SHP77 treated with DMSO at 0.1 percent for 48 hours (cell line): ENCODE measurements at places on chromosomes 5 and 9.

DNA sequence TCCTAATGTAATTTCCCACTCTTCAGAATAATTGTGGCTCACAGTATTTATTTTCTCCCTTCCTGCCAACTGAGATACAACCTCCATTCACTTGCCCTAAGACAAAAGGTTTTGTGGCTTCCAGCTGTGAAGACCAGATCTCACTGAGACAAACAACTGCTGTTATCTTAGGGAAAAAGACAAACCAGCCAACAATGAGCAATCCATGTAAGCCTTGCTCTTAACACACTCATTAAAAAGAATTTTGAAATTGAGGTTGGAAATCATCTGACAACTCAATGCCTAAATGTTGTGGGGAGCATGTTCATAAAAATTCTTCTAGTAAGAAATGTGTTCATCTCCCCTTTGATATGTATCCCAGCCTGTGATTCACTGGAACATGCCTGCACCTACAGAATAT is 132.9 kb downstream of the ADAMTSL1 start:
- DNase-seq = no peak

GRCh38 chr5:168879331-168879730 is 300.2 kb upstream of the PANK3 start:
- DNase-seq = no peak

GRCh38 chr9:120710110-120710981 is 3.9 kb downstream of the MEGF9 start:
- no peak for DNase-seq

DNA sequence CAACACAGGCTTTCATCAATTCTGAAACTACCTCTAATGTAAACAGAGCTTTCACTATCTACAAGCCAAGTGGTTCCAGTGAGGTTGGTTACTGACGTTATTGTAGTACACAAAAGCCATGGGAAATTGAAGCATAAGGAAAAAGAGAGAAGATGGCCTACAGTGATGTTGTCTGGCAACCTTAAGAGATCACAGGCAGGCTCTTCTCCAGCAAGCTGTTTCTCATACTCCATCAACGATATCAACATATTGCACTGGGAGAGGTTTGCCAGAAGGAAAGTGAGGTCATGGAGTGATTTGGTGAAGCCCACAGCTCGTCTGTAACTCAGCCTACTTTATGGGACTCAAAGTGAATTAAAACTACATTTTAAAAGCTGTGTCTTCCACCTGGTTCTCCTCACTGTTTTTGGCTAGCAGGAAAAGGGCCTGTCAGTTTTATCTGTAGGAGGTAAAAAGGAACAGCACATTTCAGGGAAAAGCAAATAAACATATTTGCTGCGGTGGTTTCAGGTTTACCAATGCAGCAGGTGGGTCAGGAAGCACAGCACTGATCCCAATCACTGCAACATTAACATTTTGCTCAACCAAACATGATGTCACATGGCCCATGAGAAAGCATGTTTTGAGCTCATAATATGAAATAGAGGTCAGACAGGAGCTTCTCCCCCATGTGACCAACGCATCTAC is 72.9 kb downstream of the ARSB start:
- DNase-seq = peak; percentile 32

DNA sequence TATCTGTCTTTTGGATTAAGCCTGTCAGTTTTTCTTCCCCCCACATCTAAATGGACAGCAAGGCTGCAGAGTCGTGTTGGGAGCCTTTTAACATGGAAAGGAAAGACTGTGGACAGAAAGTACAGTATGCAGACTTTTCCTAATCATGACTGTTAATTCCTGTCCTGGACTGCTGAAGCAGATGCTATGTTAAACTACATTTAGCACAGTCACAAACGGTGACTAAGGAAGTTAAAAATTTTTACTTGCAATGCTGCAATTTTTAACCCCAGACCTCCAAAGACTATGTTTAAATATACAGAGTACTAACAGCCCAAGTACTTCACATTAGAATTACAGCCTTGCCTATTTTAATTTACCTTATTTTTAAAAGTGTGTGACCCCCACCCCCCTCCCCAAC is 51.8 kb downstream of the ELAVL2 start:
- DNase-seq = no peak

DNA sequence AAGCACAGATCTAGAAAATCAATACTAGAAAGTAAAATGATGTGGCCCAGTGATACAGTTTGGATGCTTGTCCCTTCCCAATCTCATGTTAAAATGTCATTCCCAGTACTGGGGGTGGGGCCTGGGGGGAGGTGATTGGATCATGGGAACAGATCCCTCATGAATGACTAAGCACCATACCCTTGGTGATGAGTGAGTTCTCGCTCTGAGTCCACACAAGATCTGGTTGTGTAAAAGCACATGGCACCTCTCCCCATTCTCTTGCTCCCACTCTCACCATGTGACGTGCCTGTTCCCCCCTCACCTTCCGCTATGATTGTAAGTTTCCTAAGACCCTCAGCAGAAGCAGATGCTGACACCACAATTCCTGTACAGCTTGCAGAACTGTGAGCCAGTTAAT is 234.2 kb upstream of the CDH6 start:
- DNase-seq = no peak

DNA sequence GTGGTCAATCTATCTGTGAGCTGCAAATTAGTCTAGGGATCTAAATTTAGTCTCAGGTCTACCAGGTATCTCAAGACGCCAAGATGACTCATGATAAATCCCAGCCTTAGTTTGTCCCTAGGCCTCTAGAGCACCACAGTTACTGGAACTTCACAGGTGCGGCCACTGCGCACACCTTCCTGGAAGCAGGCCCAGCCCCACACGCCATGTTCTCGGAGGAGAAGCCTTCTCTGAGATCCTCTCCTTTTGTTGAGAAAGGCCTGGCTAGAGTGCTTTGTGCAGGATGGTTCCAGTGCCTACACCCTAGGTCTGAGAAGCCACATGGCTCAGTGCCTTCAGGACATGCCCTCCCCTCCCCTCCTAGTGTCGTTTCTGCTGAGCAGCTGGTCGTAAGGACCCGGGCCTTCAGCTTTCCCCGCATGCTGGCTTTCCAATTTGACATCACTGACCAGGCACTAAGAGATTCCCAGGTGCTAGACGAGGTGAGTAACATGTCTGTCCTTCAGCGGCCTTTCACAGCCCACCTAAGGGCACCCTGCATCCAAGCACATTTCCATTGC is 51.9 kb downstream of the IPPK start:
- no peak for DNase-seq

- no peak for DNase-seq
Observed at GRCh38 chr5:177995691-177996595, at the start of gene PROP1. Gene PROP1 (minus strand): TSS chr5:177996242. CDS start chr5:177995933, 309 bp downstream.

- no peak for DNase-seq
Observed at GRCh38 chr5:125583321-125584139, 837.1 kb upstream of the ZNF608 start.

- no peak for DNase-seq
Observed at GRCh38 chr9:129415942-129416651, 204.8 kb downstream of the C9orf50 start.

- DNase-seq = no peak
Observed at GRCh38 chr9:93087971-93088655, 7.9 kb upstream of the CARD19 start.

DNA sequence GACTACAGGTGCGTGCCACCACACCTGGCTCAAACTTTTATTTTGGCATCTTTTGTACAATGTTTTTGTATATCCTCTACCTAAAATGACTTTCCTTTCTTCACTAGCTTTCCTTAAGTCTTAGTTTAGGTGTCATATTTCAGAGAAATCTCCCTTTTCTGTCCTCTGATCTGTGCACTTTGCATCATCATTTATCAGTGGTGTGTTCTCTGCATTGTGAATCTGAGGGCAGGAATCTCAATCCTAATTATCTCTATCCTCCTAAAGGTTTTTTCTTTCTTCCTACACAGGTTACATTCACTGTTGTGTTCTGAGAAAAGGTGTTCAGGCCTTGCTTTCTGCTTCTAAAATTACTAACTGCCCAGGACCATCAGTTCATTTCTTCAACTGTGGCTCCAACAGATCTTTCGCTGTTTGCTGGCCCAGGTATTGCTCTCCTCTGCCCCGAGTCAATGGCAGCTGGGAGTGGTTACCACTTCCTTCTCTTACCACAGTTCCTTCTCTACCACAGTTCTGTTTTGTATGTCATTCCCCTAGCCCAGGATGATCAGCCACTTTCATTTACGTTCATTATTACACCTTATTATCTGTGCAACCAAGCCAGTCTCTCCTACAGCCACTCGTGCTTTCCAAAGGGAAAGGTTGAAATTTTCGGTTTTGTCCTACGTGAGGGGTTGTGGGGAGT is 14.0 kb downstream of the TGFBR1 start:
- DNase-seq = no peak

DNA sequence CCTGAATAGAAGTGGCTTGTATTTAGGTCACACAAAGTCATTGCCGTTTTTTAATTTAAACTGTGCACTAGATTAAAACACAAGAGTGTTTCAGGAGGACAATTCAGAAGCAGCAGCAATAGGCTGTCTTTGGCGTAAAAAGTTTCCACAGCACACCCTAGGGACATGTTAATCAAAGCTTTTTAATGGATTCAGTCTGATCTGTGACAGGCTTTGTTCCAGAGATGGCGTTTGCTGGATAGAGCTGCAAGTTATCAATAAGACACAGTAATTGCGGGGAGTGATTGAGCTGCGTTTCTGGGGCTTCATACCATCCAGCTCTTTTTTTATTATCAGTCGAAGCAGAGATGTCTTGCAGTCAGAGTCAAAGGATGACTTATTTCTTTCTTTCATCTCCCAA is 300.3 kb downstream of the ZNF608 start:
- no peak for DNase-seq

DNA sequence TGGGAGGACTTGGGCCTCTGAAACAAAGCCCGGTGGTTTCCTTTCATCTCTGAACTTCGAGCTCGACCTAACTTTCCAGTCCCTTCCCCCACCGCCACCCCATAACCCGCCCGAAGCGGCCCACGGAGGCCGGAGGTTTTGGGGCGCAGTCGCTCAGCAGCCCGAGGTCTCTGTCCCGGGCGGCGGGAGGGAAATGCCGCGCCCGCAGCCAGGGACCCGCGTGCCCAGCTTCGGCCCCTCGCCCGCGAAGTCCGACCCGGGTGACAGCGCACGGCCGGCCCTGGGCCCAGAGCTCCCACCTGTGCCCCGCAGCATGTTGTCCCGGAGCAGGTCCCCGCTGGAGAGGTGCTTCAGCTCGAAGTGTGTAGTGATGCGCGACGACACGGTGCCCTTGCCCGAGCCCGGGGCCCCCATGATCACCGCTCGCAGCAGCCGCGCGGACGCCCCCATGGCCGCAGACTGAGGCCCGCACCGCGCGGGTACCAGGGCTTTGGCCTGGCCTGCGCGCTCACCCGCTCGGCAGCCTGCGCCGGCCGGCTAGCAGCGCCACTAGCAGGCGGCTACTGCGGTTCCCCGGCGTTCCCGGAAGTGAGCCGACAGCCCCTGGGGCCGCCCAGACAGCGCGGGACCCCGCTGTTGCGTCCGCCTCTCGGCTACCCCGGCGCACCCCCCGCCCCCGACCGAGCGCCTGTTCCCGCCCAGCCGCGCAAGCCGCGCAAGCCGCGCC is at the start of gene AK3:
TSS of gene AK3 (minus strand) at position 565 of the 727 bp plus-strand sequence. CDS start at position 450, 115 bp downstream.
- DNase-seq = no peak

GRCh38 chr9:73121375-73121935 is 30.2 kb upstream of the ANXA1 start:
- DNase-seq = no peak

DNA sequence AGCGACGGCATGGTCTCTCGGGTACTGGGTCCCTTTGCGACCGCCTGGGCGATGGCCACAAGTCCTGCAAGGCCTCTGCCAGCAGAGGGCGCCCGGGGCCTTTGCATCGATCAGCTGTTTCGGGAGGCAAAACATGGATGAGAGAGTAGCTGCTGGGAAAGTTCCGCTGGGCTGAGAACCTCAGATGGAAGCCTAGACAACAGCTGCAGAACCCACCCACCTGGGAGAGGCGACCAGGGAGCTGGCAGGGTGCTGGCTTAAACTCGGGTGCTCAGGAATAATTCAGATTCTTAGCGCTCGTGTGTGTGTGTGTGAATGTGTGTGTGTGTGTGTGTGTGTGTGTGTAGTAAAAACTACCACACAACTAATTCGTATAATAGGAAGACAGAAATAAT is 50.0 kb downstream of the TRIM32 start:
- peak; percentile 6 for DNase-seq

- no peak for DNase-seq
Observed at GRCh38 chr5:50606179-50606578, 60.3 kb upstream of the PARP8 start.

DNA sequence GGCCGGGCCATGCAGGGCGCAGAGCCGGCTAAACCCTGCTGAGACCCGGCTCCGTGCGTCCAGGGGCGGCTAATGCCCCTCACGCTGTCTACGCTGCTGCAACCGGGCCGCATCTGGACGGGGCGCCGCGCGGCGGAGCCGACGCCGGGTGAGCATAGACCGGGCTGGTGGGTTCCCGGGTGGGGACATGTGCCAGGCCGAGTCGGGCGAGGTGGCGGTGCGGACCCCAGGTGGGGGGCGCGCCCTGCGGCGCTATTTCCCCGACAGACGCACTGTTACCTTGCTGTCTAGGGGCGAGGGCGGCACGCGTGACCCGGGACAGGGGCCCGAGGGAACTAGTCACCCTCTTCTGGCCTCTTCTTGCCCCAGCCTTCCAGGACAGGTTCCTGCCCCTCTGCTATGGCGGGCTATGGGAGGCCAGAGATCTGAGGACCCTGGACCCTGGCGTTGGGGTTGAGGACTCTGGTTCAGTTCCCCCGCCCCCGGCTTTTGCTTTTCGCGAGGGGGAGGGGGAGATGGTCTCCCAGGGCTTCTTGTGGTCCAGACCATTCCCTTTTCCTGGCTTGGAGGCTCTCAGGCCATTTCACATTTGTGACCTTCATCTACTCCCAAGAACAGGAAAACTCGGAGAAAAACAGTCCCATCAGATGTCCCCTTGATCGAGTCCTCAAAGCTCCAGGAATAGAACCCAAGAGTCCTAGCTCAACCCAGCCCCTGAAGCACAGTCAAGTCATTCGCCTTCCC is 536 bp downstream of the SLC27A4 start:
- DNase-seq = no peak

DNA sequence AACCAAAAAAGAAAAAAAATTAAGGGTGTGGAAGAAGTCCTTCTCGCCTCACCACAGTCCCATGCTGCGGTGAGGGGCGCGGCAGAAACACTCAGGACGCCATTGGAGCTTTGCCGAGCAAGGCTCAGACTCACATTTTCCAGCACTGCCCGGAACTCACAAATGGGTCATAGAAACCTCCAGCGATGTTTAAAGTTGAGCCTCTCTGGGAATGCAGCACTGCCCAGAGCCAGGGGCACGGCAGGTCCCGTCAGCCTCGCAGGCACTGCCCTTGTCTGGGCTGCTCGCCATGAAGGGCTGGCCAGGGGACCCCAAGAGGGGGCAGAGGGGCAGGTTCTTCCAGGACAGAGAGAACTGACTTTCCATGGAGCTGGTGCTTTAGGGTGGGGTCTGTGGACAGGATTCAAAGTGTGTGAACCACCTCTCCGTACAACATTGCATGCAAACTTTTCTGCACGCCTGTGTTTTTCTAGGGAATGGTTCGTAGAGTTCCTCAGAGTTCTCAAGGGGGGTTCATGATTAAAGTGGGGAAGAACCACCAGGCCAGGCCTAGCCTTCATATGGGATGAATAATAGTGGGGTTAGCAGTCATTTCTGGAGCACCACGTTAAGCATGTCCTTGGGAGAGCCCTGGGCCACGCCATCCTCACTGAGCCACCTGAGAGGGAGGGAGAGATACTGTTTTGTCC is 38.4 kb downstream of the PRRX2 start:
- no peak for DNase-seq
